Cortex of kidney (tissue), 1 donor: ENCODE measurements at places on chromosomes 6 and 20.

- no peak for DNase-seq
Measured at GRCh38 chr6:41047745-41048732, 5.0 kb upstream of the APOBEC2 start.

GRCh38 chr20:44336725-44337380, at the start of gene R3HDML:
Gene R3HDML (plus strand): TSS chr20:44337043. CDS start chr20:44337158, 115 bp downstream.
- no peak for DNase-seq

DNA sequence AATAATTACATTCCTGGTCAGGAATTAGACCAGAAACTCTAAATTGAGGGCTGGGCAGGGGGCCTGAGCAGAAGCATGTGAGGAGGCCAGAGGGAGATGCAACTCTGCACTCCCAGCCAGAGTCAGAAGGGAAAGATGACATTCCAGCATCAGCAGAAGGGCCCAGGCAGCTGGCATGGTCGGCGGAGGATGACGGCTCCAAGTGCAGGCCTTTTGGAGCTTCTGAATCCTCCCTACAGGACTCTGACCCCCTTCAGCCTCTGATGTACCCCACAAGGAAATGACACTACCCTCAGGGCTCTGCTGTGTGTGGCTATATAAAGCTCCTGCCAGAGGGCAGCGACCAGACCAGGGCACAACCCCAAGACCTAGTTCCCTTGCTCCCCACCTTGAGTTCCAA, 1.9 kb downstream of the LRFN2 start:
- no peak for DNase-seq

- no peak for DNase-seq
Measured at GRCh38 chr6:170394980-170395379, 88.4 kb downstream of the FAM120B start.

DNA sequence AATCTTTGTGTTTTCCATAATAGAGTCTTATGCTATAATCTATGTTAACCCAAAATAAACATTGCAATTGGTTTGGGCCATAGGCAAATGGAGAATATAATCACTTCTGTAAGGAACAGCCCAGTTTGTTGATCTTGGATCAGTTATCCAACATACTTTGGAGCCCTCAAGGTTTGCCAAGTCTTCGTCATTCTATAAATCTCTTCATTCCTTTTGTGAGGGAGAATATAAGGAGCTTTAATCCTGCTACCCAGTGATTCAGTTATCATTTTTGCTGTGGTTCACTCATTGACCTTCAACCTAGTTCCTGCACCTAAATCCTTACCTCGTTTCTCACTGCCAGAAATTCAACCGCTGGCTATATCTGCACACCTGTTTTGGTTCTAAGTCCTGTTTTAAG, 500.3 kb upstream of the PTCHD4 start:
- DNase-seq, result no peak

GRCh38 chr20:38199501-38200390, 34.7 kb upstream of the TGM2 start:
- no peak for DNase-seq

DNA sequence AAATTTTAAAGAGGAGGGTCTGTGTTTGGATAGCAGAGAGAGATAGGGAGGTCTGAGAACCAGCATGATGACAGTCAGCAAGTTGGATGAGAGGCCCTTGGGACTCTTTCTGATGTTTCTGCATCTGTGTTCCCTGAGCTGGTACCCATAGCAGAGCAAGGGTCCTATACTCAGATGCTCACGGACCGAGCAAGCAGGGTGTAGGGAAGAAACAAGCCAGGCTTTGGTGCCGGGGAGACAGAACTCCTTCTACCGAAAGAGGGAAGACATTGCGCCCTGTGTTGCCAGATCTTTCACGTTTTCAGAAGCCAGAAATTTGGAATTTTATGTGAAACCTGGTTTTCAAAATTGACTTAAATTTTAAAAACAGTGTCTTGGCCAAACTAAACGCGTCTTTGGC, 34.6 kb downstream of the NEDD9 start:
- DNase-seq, result no peak

DNA sequence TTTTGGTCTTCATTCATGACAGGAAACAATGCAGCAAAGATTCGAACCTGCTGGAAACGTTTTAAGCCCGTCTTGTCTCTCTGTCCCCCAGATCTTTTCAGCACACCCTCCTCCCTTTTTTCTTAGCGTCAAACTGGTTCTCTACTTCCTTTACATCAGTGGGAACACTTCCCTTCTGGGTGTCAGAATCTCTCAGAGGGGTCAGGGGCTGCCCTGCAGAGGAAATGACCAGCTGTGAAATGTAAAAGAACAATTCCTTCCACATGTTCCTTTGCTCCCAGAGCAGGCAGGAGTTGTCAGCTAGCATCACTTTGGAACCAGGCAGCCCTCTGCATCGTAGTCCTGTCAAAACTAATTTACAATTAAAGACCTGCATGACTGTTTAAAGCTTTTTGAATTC, 619.0 kb downstream of the TFAP2A start:
- no peak for DNase-seq

DNA sequence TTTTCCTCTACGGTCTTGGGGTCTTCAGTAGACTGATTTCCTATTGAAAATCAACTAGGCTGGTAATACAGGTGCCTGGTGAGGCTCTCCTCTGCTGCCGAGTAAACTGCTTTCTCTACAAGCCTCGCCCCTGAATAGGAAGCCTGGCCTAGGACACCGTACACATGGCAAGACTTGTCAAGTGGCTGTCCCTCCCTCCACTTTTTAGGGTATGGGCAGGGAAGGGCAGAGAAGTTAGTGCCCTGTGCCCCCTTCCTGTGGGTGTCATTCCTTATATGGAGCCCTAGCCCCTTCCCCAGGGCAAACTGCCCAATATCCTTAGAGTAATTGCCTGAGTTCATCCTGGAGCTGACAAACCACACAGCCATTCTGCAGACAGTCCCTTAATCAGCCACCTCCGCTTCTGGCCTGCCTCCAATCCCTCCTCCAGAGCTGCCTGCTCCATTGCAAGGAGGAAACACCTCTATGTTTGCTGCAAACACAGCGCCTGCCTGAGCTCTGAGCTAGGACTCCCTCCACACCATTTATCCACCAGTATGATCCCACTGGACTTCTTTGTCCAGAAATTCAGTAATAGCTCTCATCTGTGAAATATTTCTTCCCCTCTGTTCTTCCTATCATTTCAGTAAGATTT, 93.1 kb downstream of the CHD6 start:
- DNase-seq, result no peak

DNA sequence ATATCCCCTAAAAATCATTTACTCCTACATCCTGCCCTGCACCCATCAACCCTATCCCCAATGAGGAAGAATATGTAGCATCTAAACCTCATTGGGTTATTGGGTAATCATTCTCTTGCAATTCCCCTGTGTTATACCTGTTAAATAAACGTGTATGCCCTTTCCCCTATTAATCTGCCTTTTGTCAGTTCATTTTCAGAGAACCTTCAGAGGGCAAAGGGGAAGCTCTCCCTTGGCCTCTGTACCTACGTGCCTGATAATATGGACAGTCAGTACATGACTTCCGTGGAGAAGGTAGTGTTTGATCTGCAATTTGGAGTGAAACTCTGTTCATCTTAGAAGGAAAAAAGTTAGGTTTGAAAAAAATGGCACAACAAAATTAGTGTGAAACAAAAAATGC, 173.5 kb upstream of the RUNX2 start:
- no peak for DNase-seq

GRCh38 chr20:56911946-56912345, 282.8 kb downstream of the TFAP2C start:
- DNase-seq, result no peak

- DNase-seq, result no peak
Measured at GRCh38 chr6:54865091-54865631, 18.6 kb downstream of the FAM83B start.

DNA sequence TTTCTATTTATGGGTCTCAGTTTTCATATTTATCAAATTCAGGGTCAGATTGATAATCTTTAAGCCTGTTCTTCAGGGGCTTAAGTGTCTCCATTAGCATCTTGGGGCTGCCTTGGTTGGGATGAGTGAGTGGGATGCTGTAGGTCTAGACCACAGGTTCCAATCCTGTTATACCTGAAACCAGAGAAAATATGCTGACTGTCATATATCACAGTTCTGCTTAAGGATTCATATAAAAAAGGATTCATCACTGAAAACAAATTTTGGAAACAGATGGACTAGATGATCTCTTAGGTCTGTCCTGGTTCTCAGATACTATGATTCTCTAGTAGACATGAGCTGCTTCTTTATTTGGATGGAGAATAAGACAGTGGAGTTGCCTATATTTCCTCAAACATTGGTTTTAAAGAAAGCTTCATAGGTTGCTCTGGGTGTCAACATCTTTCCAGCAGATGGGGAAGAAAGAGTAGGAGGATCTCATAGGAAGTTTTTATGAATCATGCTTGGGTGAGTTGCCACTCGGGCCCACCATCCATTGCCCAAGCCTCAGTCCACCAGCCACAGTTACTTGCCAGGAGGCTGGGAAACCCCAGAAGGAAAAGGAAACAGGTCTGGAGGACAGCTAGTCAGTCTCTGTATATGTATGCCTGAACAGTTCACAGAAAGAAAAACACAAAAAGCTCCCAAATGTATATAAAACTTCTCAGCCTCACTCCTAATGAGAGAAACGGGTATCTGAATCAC, 42.9 kb upstream of the MAP7 start:
- no peak for DNase-seq

DNA sequence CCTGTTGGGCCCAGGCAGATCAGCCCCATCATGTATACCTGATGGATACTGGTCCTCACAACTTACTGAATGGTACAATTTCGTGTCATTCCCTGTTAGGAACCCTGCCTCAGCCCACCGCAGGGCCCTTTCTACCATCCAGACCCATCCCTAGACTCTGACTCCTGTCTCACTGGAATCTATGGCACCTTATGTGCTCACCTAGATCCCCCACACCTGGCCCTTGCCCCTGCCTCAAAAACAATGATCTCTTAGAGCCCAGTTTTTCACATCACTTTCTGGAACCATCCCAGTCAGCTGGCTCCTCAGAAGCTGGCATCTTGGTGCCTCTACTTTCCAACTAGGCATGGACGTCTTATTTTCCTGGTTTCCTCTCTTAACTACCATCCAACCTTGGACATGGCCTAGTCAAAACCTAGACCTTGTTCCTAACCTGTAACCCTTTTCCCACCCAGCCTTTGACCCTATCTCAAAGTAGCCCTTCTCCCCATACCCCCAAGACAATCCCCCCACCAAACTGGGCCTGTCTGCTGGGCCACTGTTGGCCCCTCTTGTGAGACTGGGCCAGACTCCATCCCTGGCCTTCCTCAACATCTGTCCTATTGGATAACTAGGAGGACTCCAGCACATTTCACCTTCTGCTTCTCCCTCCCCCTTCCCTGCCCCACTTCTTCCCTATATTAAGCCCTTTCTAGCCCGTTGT, 981 bp downstream of the HM13 start:
- DNase-seq, result no peak

DNA sequence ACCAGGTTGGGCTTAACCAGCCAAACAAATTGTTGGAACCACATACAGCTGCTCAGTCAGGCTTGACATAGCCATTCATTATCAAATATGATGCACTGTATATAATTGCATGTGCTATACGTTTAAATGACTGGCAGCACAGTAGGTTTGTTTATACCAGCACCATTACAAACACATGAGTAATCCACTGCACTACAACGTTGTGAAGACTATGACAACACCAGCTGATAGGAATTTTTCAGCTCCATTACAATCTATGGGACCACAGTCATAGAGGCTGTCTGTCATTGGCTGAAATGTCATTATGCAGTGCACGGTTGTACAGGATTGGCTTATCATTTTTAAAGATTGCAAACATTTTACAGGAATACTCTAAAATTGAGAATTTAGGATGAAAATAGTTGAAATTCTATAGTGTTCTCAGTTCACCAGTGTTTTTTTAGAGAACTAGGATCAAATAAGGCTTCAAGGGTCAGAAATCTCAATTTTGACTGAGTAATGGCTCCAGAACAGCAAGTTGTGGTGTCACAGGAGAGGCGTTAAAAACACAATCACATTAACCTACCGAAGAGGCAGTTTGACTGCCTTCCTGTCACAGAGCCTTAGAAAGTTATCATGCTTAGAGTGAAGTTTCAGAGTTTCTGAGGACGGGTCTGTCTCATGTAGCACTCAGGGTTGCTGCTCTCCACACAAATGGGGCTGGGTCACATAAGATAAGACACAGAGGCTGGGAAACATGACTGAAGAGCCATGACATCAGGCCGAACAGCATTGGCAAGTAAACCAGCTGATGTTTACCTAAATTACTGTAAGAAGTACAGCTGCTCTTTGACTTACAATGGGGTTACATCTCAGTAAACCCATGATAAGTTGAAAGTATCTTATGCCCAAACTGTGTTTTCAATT, 60.7 kb upstream of the SMLR1 start:
- no peak for DNase-seq

- no peak for DNase-seq
Measured at GRCh38 chr20:48156951-48157700, 371.8 kb upstream of the SULF2 start.

- DNase-seq, result no peak
Measured at GRCh38 chr6:19333936-19334335, 503.2 kb upstream of the ID4 start.

- DNase-seq, result no peak
Measured at GRCh38 chr20:1950836-1951235, 43.0 kb downstream of the PDYN start.

GRCh38 chr6:113365191-113365590, 492.0 kb upstream of the MARCKS start:
- no peak for DNase-seq

GRCh38 chr20:48681873-48682426, 145.8 kb downstream of the PREX1 start:
- DNase-seq, result no peak

GRCh38 chr6:26328265-26328844, 36.6 kb upstream of the BTN3A2 start:
- DNase-seq, result no peak

- no peak for DNase-seq
Measured at GRCh38 chr20:21027569-21027968, 78.6 kb downstream of the LINC00237 start.

- no peak for DNase-seq
Measured at GRCh38 chr20:5156675-5157448, 30.1 kb downstream of the CDS2 start.

DNA sequence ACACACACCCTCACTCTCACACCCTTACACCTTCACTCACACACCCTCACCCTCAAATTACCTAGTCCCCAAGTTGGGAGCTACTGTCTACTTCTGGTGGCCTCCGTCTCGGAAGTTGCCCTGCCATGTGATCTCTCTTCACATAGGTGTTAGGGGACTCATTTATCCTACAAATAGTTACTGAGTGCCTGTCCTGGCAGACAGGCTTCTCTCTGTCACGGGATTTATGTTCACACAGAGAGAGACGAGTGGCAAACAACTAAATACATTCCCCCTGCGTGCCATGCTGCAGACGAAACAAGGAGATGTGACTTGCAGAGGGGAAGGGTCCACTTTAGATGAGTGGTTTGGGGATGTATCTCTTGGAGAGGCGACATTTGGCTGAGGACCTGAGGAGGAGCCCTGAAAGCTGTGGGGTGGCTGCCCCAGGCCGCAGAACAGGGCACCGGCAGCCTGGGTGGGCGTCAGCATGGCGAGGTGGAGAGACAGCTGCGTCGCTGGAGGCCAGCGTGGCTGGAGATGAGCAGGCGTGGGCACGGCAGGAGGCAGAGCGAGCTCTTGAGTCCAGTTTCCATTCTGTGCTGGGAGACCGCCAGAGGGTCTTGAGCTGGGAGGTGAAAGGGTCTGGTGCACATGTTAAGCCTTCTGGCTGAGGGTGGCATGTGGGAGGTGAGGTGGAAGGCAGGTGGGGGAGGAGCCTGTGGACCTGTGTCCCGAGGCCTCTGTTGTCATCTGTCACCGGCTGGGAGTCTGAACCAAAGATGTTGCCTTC, 17.2 kb downstream of the DYNLT1 start:
- DNase-seq, result no peak

- DNase-seq, result no peak
Measured at GRCh38 chr20:25863536-25864325, 167.1 kb upstream of the ZNF337 start.
